ENCODE measurements at places on chromosomes 13 and 19. TPM values are rescaled to one million over a fixed set of nuclear protein-coding genes. Genes with fewer than 3 reads are reported as not detected.

Gene KLC3
- total RNA-seq = 1.3 TPM

GRCh38 chr19:19026299-19026971, 6.9 kb downstream of the SUGP2 start:
- peak; percentile 64 for DNase-seq

Gene ZNF667
- 3.3 TPM for total RNA-seq

Gene IGFL1
- total RNA-seq = not detected

Gene SPACA4
- total RNA-seq = not detected

GRCh38 chr19:44912854-44913253, 1.6 kb upstream of the APOC1 start:
- DNase-seq = peak; percentile 13

DNA sequence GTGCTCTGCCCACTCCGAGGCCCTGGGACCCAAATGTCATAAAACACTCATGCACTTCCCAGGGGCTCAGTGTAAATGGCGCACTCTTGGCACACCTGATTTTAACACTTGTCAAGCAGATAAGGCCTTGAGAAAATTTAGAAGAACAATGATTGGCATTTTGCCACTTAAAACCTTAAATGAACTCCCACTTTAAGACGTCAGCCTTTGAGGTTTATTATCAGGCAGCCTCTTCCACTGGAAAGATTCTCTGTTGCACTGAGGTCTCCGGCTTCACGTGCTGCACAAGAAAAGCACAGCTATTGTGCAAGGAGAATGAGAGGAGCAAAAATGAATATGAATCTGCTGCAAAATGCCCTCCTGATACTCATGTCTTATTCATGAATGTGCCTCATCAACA, 38.5 kb upstream of the ATP11A start:
- peak; percentile 44 for DNase-seq

Gene MTUS2
- total RNA-seq = not detected

DNA sequence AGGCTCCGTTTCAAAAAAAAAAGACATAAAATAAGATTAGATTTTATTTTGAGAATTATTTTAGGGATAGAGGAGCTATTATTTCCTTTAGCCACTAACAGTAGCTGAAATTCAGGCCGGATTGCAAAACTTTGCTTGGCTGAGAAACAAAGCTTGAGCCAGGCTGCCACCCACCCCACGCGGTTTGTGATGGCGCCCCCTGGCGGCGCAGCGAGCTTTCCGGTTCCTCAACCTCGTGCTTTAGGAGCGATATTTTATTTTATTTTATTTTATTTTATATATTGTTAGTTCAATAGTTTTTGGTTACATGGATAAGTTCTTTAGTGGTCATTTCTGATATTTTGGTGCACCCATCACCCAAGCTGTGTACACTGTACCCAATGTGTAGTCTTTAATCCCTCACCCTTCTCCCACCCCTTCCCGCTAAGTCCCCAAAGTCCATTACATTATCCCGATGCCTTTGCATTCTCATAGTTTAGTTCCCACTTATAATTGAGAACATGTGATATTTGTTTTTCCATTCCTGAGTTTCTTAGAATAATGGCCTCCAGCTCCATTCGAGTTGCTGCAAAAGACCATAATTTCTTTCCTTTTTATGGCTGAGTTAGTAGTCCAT, 19.8 kb upstream of the CEACAM4 start:
- no peak for DNase-seq

Gene CADM4
- total RNA-seq = 6.6 TPM

- peak; percentile 32 for DNase-seq
Observed at GRCh38 chr13:73870970-73871935, 263.0 kb downstream of the KLF12 start.

Gene PCDH20
- total RNA-seq = 19.1 TPM

Gene COL5A3
- total RNA-seq = not detected

DNA sequence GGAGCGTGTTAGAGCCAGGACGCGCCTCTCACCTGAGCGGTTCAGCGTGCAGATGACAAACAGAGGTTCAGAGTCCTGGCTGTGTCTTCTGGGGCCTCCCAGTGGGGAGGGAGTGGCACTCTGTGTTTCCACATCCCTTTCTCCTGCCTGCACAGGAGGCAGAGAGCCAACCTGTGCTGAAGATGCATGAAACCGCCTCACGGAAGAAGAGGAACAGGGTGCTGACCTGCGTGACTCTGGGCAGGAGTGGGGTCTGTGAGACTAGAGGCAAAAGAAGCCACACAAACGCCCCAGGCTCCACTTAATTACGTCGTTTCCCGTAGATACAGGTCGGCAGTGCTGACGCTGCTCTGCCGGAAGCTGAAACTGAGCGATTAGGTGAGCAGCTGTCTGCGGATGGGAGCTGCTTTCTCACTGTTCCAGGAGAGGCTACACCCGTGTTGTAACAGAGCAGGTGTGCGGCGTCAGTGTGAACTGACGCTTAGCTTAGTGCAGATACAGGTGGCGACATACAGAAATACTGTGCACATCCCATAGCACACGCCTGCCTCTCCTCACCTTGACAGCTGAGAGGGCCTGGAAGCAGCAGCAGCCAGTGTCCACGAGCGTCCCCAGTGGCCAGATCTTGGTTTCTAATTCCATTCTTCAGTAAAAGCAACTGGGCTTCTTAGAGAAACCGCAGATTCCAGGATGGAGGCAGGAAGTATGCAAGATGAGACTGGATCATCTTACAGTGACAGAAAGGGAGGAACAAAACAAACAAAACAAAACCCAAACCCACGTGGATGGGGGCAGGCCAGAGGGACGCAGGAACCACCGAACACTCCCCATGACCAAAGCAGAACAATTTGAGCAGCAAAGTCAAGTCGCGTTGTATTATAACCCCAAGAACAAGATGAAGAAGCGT, 37.7 kb upstream of the MCF2L start:
- peak; percentile 80 for DNase-seq

DNA sequence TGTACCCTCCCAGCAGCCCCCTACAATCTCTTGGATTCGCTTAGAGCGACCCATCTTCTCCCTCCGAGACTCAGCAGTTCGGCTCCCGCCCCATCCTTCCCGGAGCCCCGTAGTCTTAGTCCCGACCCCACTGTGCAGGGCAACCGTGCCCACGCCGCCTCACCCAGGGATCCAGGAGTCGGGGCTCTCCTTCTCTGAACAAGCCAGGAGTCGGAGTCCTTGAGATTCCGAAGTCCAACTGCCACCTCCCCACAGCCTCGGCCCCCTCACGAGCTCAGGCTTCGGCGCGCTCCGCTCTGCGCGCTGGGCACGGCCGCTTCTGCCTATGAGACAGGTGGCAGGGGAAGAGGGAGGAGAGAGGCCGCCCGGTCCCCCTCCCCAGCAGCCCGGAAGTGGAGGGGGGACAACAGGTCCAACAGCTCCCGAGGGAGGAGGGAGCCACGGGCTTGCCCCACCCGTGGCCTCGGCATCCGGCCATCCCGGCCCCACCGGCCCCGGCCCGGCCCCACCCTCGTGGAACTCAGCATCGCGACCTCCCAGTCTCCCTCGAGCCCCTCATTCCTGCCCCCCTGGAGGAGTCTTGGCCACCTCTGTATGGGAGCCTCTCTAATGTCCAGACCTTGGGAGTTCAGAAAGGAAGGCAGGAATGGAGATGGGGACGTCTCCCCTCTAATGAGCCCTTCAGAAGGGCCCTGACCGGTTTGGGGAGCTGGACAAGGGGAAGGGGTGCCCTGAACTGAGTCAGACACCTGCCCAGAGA, at the start of gene PHLDB3:
Gene PHLDB3 (minus strand): TSS at position 321 of the 760 bp plus-strand sequence. CDS start 628 bp downstream, outside the sequence.
- DNase-seq = peak; percentile 2

DNA sequence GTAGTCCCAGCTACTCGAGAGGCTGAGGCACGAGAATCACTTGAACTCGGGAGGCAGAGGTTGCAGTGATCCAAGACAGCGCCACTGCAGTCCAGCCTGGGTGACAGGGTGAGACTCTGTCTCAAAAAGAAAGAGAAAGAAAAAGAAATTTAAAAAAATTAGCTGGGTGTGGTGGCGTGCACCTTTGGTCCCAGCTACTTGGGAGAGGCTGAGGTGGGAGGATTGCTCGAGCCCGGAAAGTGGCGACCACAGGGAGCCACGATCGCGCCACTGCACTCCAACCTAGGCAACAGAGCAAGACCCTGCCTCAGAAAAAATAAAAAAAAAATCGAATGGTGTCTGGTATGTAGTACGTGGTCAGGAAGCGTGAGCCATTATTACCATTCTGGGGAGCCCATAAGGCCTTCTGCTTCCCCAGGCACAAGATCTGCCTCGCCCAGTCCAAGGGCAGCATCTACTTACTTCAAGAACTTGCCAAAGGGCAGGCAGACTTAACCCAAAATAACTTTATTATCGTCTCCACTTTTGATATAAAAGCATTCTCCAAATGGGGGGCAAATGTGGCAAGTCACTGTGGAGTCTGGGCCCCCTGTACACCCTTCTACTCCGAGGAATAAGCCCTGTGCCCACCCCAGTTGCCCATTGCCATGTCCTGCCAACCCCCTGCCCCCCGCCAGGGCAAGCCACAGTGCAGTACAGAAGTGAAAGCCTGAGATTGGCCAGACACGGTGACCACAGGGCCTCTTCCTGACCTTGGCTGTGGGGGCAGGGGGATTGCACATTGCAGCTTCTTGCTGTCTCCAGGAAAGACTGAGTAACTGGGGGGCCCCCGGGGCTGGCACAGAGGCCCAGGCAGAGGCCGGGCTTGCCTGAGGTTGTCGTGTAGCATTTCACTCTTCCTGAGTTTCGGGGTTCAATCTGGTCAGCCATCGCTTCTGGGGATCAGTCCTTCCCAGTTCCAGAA, 12.6 kb downstream of the CCL25 start:
- DNase-seq = no peak

DNA sequence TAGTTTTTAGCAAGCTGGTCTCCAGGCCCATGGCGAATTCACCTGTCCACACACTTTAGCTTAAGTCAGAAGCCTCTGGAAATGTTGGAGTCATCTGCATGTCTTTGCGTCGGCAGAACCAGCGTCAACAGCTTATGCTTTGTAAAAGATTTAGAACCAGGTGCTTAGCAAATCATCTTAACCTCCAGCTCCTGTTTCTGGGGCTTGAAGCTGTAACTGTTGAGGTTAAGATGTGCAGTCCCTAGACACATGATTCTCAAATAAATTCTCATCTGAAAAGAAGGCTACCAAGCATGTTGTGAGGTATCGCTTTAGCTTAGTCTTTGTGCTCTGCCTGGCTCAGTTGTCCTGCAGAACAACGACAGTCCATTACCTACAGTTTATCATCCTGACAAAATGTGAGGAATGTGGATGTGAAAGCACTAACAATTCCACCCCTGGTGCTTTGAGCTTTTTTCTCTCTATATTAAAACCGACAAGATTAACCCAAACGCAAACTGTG, 4.4 kb downstream of the EFNB2 start:
- no peak for DNase-seq

Gene SHISA2
- total RNA-seq = 68.7 TPM

- DNase-seq = no peak
Observed at GRCh38 chr13:112741185-112741755, 51.4 kb downstream of the ATP11A start.

Gene TNNT1
- 5.9 TPM for total RNA-seq

Gene GPR12
- total RNA-seq = not detected

Gene FBN3
- total RNA-seq = not detected

- DNase-seq = peak; percentile 45
Observed at GRCh38 chr19:51365211-51365964, 800 bp downstream of the ETFB start.

- no peak for DNase-seq
Observed at GRCh38 chr13:98986226-98986846, 8.5 kb upstream of the DOCK9 start.

DNA sequence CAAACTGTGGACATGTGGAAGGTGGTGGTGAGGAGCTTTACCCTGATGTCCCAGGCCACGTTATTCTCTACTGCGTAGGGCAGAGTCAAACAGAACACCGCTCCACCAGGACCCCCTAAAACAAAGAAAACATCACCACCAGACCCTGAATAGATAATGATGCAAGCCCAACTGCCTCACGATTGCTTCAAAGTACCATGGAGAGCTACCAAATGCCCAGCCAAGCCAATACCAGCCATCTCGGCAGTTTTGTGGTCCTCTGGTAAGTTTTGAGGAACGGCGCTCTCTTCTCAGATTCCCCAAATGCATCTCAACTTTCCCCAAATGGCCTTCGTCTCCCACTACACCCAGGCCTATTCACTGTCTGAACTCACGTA, 5.6 kb downstream of the RANBP3 start:
- no peak for DNase-seq

Gene ODAD3
- 0.35 TPM for total RNA-seq

Gene NPAS1
- 0.52 TPM for total RNA-seq

Gene SLC25A41
- total RNA-seq = 0.10 TPM

Gene TMEM238
- total RNA-seq = 13.7 TPM

Gene AP1M2
- 2.0 TPM for total RNA-seq

GRCh38 chr13:106989876-106990275, 421.9 kb upstream of the ARGLU1 start:
- no peak for DNase-seq

DNA sequence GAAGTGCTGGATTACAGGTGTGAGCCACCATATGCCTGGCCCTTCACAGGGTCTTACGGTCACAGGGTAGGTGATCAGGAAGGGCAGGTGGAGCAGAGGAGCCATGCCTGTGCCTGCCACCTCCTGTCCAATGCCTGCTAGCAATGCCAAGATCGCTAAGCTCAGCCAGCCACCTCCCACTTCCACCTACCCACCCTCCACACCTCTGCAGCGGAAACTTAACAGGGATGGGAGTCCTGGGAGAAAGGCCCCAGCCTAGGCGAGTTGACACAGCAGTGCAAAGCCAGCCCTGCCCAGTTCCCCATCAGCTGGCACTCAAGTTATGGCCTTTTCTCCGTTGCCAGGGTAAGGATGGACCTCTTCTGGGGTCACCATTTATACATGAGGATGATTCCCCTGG, 15.9 kb upstream of the FCHO1 start:
- DNase-seq = no peak

Gene TDRD12
- not detected for total RNA-seq

Gene CNMD
- not detected for total RNA-seq

Gene SBSN
- not detected for total RNA-seq

GRCh38 chr19:17235300-17235970, 9.4 kb downstream of the OCEL1 start:
- DNase-seq = peak; percentile 37

DNA sequence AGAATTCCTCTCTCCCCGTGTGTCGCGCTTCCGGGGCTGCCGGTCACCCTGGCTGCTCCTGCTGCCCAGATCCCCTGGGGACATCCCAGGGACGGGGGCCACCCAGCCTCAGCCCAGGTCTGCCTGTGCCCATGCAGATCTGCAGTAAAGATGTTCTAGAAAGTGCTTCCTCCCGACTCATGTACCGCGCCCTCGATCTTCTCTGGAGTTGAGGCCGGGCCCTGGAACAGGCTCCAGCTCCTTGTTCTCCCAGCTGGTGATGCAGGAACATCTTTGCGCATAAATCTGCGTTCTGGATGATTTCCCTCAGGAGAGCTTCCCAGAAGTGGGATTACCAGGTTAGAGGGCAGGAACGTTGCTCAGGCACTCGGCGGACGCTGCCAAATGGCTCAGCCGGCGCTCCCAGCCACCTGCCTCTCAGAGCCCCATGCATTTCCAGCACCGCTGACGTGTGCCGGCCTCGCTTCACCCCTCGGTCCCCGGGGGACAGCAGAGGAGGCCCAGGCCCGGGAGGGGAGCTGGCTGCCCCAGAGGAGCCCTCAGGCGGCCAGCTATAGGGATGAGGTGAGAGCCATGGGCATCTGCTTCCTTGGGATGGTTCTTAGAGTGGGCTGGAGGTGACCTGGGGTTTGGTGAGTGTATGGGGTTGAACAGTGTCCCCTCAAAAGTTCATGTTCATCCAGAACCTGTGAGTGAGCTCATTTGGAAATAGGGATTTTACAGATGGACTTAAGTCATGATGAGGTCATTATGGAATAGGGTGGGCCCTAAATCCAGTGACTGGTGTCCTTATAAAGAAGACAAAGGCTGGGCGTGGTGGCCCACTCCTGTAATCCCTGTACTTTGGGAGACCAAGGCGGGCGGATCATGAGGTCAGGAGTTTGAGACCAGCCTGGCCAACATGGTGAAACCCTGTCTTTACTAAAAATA, 42.6 kb downstream of the CRTC1 start:
- no peak for DNase-seq

Gene OR10H1
- 1.7 TPM for total RNA-seq

GRCh38 chr19:51399231-51399630, 8.8 kb upstream of the C19orf84 start:
- DNase-seq = no peak

Data from renal cortical epithelial cell (primary cell).